SHP77 treated with DMSO at 0.1 percent for 48 hours (cell line): ENCODE measurements at places on chromosomes 5 and 9.

DNA sequence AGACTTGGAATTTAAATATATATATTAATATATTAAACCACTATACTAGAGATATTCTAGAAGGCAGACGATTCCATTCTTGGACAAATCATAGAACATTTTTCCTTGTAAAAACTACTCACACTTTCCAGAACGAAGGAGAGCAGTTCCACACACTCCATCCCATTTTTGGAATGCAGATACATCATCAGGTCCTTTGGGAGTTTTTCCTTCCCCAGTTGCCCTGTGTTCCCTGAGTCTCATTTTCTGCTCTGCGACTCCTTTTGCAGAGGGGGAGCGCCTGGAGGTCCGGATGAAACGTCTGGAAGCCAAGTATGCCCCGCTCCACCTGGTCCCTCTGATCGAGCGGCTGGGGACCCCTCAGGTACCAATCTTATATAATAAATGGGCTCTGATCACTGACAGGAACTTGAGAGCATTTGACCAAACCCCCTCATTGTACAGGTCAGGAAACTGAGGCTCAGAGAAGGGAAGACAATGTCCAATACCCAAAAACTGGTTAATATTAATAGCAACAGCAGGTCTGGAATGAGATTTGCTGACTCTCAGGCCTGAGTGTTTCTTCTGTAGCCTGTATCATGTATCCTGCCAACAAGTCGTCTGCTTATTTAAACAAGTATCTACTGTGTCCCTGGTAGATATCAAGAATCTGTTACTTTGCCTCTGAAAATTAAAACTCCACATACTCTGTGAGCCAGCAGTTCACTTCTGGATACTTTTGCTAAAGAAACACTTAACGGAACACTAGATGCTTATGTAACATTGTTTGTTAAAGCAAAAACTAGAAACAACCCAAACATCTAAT lies 76.8 kb upstream of the NIPAL4 start:
- DNase-seq: no peak

DNA sequence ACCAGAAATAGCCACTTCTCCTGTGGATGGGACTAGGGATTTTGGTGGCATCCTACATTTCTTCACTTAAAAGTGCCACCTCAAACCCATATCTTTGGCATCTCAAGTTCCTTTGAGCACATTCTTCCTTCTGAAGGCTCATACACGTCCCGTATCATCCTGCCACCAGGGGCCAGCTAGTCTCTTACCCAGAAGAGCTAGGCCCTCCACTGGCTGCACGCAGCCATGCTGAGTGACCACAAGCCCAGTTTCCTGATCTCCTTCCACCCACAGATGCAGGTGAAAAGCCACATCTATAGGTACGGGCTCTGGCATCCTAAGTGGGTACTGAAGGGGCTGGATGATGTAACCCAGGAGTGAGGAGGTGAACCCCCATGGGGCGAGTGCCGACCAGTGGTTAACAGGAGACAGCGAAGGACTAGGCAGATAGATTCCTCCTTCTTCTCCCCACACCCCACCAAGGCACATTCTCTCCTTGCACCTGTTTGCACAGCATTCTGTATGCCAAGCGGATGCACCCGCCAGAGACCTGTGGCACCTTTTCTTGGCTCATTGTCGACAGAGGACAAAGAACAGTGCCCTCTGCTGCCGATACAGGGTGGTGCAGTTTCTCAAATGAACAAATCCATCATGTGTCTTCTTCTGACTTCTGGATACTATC lies 14.4 kb upstream of the SCGB3A1 start:
- peak; percentile 32 for DNase-seq

DNA sequence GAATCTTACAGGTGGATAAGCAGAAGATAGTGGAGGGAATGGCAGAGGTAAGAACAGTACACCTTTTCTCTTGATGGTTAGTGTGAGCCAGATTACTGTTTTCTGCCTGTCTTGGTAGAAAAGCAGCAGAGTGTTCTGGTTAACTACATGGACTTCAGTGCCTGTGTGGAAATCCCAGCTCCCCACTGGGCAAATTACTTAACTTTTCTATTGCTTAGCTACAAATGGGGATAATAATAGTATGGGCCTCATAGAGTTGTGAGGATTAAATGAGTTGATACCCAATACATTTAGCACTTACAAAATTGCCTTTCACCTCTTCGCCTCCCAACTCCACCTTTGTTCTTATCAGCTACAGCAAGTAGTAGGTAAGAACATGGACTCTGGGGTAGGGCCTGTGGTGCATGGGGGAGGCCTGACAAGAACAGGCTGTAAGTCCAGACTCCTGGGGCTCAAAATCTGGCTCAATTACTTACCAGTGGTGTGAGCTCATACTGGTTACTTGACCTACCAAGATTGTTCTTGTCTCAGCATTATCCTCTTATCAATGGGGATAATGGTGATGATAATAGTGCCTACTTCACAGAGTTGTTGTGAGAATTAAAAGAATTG lies 125.1 kb downstream of the LIFR start:
- DNase-seq: no peak

GRCh38 chr9:5578018-5578697 lies 50.7 kb upstream of the RIC1 start:
- no peak for DNase-seq

DNA sequence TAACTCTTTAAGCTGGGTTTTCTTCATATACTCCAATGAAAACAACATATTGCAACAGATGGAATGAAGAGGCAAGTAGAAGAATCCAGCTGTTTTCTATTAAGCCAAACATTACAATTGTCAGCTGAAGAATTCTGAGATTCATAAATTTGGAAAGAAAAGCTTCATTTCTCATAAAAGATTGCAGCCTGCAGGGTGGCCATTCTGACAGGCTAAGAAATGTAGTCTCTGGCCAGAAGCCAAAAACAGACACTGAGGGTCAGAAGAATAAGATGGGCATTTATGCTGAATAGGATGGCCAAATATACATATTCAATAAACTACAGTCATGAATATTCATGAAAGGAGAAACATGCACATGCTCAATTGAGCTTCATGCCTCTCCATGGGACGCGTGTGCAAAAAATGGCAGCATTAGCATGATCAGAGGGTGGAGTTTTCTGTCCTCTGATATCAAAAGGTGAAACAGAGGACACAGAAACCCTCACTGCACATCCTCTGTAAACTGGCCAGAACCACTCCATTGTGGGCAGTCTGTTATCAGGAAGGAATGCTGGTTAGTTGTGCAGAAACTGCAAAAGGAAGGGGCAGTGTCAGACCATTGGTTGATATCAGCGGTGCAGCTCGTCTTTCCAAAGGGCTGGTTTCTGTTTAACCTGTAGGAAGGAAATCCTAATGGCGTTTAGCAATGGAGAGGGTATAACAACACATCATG lies 50.2 kb downstream of the FXN start:
- no peak for DNase-seq

GRCh38 chr9:77215874-77216273 lies 38.5 kb downstream of the VPS13A start:
- DNase-seq: no peak
